NCI-H446 (cell line): ENCODE measurements at places on chromosomes 1 and 21.

DNA sequence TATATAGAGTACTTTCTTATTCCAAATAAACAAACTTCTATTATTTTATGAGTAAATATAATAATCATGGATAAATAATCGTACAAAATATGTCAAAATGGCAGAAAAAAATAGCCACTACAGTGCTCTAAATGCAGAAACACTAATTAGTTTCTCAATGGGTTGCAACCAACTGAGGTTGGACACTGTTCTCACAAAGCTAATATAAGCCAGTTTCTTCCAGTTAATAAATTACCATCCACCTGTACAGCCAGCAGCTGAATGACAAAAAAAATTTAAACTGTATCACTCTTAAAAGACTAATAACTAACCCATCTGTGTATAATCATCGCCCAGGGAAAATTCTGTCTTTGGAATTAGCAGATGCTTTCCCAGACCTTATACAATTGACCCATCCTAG lies 36.9 kb downstream of the GDAP2 start:
- no peak for DNase-seq

DNA sequence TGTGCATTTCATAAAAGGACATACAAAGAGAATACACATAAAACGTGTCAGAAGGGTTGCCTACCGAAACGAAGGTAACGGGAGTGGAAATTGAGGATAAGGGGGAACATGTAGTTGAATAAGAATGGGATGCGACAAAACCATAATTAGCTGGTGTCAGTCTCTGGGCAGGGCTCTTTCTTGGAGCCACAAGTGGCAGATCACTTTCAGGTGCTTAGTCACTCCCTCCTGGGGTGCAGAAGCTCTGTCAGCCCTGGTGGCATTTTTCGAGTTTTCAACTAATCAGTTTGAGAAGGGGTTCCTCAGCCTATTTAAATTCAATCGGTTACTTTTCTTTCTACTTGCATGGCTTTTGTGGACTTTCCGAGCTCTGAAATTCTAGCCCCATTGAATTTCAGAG lies 133.9 kb upstream of the IGSF21 start:
- DNase-seq = no peak

- DNase-seq = no peak
Observed at GRCh38 chr1:94104776-94105580, 16.0 kb downstream of the ABCA4 start.

- DNase-seq = no peak
Observed at GRCh38 chr1:191886977-191887376, 271.3 kb upstream of the RGS18 start.
